ENCODE measurements at places on chromosomes 1 and 21.

DNA sequence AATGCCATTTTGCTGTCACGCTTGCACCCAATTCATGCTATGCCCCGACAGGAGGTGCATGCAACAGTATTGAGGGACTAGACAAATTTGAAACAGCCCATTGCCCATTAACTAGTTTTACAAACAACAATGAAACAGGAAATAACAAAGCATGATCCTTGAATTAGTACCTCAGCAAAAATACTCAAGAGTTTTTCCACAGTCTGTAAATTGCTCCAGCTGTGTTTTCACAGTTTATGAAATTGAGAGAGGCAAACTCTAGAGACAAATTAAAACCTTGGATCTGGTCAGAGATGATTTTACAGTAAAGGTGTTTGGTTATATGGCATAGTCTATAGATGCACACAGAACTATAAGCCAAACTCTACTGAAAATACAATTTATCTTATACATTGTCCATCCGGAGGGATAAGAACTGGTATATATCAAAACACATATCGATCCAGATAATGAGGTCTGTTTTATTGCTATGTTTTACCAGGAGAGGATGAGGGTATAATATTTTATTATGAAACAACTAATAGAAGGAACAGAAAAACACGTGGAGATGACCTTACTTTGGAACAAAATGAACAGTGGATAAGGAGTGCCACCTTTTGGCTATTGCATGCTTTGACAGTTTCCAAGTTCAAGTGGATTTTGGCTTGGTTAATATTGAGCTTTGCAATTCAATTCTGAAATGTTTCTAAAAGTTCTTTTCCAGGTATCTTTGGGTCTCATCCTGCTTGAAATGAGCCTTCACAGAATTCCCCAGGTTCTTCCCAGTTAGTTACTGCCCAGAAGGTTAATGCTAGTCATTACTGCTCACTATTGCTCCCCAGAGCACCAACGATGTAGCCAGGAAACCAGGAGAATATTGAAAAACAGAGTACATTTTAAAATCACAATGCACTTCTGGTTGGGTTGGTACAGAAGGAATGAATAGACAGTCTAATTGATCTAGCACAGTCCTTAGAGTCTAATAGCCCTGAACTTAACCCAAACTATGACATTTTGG lies 45.7 kb downstream of the ZC3H11B start:
- DNase-seq = no peak

DNA sequence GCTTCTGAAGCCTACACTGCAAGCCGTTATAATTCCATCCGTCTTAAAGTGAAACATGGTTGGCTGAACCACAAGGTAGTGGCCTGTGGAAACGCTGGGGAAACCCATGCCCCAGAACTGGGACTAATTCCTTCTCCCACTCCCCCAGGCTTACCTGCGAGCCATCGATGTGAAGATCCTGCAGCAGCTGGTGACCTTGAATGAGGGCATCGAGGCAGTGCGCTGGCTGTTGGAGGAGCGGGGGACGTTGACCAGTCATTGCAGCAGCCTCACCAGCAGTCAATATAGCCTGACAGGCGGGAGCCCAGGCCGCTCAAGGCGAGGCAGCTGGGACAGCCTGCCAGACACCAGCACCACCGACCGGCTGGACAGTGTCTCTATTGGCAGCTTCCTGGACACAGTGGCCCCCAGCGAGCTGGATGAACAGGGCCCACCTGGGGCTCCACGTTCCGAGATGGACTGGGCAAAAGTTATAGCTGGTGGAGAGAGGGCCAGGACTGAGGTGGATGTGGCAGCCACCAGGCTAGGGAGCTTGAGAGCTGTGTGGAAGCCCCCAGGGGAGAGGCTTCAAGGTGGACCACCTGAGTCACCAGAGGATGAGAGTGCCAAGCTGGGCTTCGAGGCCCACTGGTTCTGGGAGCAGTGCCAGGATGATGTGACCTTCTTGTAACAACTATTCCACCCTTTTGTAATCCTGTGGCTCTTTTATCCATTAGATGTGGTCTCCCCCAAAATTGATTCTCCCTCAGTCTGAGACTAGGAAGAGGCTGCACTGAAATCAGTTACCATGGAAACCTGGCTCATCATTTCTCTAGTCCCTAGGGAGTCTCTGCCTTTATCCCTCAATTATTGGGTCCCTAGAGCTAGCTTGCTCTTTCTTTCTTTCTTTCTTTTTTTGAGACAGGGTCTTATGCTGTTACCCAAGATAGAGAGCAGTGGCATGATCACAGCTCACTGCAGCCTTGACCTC lies 16.7 kb downstream of the LURAP1 start:
- DNase-seq = no peak

GRCh38 chr1:96782856-96783255 lies 61.3 kb downstream of the PTBP2 start:
- no peak for DNase-seq

DNA sequence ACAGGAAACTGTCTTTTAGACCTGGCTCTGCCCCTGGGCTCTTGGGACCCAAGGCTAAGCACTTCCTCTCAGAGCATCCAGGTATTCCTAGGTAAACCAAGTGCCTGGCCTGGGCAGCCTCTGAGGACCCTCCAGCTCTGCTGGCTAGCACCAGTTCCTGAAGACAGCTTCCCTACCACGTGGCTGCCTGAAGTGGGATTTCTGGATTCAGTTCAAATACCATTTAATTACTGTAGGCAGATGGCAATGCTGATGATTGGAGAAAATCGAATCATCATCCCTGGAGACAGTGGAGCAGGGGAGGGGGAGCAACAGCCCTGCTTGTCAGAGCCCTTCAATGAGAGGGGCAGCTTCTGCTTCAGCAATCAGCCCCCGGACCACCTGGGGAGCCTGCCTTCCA lies 11.9 kb downstream of the KIF21B start:
- no peak for DNase-seq

- no peak for DNase-seq
Observed at GRCh38 chr1:117633936-117634335, 28.1 kb downstream of the TENT5C start.

DNA sequence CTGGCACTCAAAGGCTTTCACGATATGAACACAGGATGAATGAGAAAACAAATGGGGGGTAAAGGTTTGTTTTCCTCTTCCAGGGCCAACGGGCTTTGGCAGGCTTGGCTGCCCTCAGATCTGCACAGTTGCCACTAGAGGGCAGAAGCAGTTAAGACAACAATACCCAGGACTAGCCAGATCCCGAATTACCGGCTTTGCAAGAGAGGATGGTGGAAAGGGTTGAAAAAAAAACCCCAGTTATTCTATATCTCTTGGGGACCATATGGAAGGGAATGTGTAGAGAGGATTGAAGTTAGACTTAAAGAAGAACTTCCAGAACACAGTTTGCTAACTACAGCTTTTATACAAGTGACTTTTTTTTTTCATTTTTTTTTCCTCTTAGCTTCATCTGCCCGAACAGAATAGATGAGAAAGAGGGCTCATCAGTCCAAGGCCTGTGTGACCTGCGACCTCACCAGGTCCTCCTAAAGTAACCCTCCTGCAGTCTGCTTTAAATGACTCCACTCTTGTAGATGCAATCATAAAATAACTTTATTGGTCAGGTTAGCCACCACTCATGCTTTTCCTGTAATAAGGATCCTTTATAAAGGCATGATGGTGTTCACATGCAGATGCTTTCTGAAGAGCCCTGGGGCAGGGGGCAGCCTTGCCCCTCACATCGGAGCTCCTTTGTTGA lies 10.7 kb downstream of the FMOD start:
- DNase-seq = no peak

DNA sequence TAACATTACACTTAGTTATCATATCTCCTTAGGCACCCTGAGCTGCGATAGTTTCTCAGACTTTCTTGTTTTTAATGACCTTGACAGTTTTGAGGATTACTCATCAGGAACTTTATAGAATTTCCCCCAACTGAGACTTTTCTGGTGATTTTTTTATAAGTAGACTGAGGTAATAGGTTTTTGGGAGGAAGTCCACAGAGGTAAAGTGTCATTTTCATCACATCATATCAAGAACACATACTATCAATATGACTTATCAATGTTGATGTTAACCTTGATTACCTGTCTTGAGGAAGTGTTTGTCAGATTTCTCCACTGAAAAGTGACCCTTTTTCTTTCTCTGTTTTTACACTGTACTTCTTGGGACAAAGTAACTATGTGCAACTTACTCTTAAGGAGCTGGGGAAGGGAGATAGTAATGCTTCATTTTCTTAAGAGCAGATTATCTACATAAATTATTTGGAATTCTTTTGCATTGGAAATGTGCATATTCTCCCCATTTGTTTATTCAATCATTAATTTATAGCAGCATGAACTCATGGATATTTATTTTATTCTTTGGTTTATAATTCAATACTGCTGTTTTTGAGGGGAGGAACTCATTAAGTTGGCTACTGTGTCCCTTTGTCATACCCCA lies 72.8 kb upstream of the HSD17B7 start:
- DNase-seq = peak; percentile 26

GRCh38 chr1:246092136-246092535 lies 414.9 kb downstream of the SMYD3 start:
- no peak for DNase-seq

DNA sequence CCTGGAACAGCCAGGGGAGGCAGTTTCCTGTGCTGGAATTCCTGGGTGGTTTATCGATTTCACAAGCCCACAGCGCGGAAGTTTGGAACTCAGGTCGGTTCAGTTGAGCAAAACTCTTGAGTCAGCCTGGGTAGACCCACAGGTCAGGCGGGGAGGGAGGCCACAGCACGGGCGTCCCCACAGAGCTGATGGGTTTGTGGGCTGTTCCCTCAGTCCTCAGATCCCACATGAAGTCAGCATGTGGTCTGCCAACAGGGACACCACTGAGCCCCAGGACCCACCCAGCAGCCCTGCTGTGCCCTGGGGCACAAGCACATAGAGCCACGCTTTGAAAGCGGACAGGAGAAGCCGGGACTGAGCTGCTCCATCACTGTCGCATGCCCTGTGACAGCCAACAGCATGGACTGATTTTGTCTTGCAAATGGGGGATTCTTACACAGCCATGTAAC lies 17.4 kb downstream of the BMP8A start:
- DNase-seq = no peak
